Left ventricle myocardium superior (tissue), 1 donor: ENCODE measurements at places on chromosomes 7 and 10. TPM values are rescaled to one million over a fixed set of nuclear protein-coding genes. Genes with fewer than 3 reads are reported as not detected.

The CUZD1 gene
- total RNA-seq, result 0.12 TPM

The POM121L12 gene
- total RNA-seq, result not detected

The PRLHR gene
- total RNA-seq, result not detected

The MRPS33 gene
- total RNA-seq, result 125 TPM

The HDAC9 gene
- 30.7 TPM for total RNA-seq

The ZFYVE27 gene
- total RNA-seq, result 13.7 TPM

The PRKCQ gene
- 0.12 TPM for total RNA-seq

The CYP2C9 gene
- total RNA-seq, result not detected

The CNTNAP2 gene
- total RNA-seq, result 0.22 TPM

The PSD gene
- total RNA-seq, result 0.50 TPM

The HTRA1 gene
- 46.6 TPM for total RNA-seq

The CDHR1 gene
- 0.32 TPM for total RNA-seq

The OPN1SW gene
- not detected for total RNA-seq

The COL28A1 gene
- 2.7 TPM for total RNA-seq

The CFAP43 gene
- not detected for total RNA-seq

The SGCE gene
- 17.4 TPM for total RNA-seq

The CALML3 gene
- not detected for total RNA-seq

The PARD3 gene
- total RNA-seq, result 25.3 TPM

The GATA3 gene
- total RNA-seq, result 1.1 TPM

The PALD1 gene
- total RNA-seq, result 5.2 TPM

The GPR26 gene
- total RNA-seq, result not detected

The FERD3L gene
- total RNA-seq, result not detected

The ODAD2 gene
- total RNA-seq, result 0.42 TPM

The HOGA1 gene
- 11.9 TPM for total RNA-seq

The CPA4 gene
- 0.77 TPM for total RNA-seq

The BLNK gene
- total RNA-seq, result 1.3 TPM

The TMEM130 gene
- total RNA-seq, result not detected

The TMEM176A gene
- 30.1 TPM for total RNA-seq

The LRMDA gene
- total RNA-seq, result 23.1 TPM
